ENCODE measurements at places on chromosomes 5 and 9.

GRCh38 chr9:1366276-1366675 is 316.1 kb downstream of the DMRT2 start:
- DNase-seq, result no peak

DNA sequence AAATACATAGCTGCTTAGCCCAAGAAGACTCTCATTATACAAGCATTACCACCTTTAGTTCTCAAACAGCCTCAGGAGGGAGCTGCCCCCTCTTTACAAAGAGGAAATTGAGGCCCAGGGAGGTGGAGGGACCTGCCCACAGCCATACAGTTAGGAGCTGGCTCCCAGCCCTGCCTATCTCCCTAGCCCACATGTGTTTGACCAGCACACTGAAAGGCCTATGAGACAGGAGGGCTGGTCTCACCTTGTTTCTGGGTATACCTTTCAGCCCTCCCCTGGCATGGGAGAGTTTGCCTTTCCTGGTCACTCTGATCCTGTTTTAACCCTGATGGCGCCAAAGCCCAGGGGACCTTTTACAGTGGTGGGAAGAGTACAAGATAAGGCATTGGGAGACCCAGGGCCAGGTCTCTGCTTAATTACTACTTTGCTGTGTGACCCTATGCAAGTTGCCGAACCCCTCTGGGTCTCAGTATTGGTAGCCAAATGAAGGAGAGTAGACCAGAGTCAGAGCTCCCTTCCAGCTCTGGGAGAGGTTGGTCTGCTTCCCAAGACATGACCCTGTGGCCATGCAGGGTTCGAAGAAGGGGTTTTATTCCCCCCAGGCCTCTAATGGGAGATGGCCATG is 60.9 kb upstream of the RPL26L1 start:
- DNase-seq, result no peak

DNA sequence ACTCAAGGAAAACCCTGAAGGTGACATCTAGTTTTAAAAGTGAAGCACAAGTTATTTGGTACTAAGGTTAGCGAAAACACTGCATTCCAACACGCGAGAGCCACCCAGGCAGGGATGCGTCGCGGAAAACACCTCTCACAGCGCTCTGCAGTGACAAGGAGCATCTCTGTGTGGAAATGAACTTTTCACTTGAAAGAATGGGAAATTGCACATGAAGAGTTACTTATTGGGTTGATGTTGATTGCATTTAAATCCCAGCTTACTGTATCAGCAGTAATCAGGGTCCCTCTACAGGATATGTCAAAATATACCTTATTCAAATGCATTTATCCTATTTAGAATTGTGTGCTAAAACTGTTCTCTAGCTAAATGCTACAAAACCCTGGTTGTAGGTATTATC is 144.4 kb downstream of the BNC2 start:
- DNase-seq, result no peak

DNA sequence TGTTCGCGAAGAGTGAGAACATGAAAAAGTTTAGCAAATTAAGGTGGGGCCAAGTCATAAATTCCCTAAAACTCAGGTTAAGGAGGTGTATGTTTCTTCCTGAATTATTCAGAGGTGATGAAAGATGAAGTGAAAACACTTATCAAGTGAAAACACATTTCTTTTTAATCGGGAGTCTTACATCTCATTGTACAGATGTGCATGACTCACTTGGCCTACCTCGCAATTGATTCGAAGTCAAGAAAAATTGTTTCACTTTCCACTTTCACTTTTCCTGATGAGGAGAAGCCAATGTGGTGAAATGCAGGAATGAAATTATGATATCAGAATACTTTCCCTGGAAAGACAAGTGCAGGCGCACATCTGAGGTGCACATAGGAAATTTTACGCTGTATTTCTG is 78.7 kb downstream of the SLC25A46 start:
- no peak for DNase-seq

GRCh38 chr5:131272307-131272706 is 8.5 kb downstream of the CDC42SE2 start:
- no peak for DNase-seq

- peak; percentile 75 for DNase-seq
Measured at GRCh38 chr9:14452539-14452938, 138.6 kb upstream of the NFIB start.

- no peak for DNase-seq
Measured at GRCh38 chr9:113513111-113513510, 49.6 kb downstream of the RGS3 start.

Data from NCI-H1930 (cell line).